K562 (cell line): ENCODE measurements at places on chromosomes 16 and 17.

DNA sequence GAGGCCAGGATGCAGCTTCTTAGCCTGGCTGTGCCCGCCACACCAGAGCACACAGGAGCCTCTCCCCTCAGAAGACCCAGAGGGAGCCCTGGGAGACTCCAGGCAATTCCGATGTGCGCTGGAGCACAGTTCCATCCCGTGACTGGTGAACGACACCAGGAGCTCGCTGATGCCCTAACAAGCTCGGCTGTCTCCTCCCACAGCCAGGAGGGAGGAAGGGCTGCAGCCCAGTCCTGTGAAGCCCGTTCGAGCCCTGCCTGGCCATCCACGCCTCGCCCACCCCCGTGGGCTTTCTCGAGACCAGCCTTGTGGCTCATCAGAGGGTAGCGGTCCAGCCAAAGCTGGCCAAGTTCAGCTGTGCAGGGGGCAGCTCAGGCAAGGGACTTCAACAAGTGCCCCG, 21.8 kb upstream of the RASD1 start:
- H3K27ac ChIP-seq, result no peak overlapping the region
- no peaks in the 10 kb centered on the region for H3K27me3 ChIP-seq
- H3K4me1 ChIP-seq, result no peaks in the 10 kb centered on the region
- no peaks in the 10 kb centered on the region for H3K36me3 ChIP-seq

DNA sequence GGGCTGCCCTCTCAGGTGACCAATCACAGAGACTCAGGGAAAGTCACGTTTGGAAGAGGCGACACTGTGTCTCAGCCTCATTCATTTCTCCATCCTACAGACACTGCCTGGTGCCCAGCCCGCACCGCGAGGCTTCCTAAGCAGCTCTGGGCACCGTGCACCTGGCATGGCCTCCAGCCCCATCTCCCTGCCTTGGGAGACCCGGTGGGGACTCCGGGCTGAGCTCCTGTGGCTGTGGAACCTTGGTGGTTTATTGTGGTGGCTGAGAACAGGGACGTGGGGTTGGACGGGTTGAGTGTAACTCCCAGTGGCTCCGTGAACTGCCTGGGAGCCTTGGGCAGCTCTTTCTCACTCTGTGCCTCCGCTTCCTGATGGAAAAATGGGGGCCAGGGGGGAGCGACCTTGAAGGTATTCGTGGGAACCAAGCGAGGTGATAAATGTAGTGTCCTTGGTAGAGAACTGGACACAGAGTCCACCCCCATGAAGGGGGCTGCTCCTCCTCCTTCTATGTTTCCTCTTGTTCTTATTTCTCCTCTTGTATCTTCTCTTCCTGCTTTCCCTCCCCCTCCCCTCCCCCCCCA, 215.4 kb downstream of the SEC14L1 start:
- no peak overlapping the region for H3K4me3 ChIP-seq
- H3K27ac ChIP-seq, result peak overlapping the region; percentile 48; the same call in 1 of the 3 replicates

- H3K4me3 ChIP-seq, result no peak overlapping the region
- no peaks in the 10 kb centered on the region for H3K4me1 ChIP-seq
- no peaks in the 10 kb centered on the region for H3K27me3 ChIP-seq
- H3K27ac ChIP-seq, result no peak overlapping the region
- no peak for DNase-seq
- no peaks in the 10 kb centered on the region for H3K36me3 ChIP-seq
Measured at GRCh38 chr17:12062249-12062648, 41.6 kb downstream of the MAP2K4 start.

GRCh38 chr17:63452962-63453551, 7.0 kb upstream of the CYB561 start:
- no peak for DNase-seq
- no peak overlapping the region for H3K27ac ChIP-seq
- no peaks in the 10 kb centered on the region for H3K27me3 ChIP-seq
- peaks cover 32% of the 10 kb centered on the region for H3K4me1 ChIP-seq
- no peak overlapping the region for H3K4me3 ChIP-seq

GRCh38 chr16:81593481-81593880, 148.9 kb downstream of the CMIP start:
- H3K4me3 ChIP-seq, result no peak overlapping the region
- no peak overlapping the region for H3K27ac ChIP-seq
- no peak for DNase-seq
- H3K27me3 ChIP-seq, result no peaks in the 10 kb centered on the region
- H3K4me1 ChIP-seq, result no peaks in the 10 kb centered on the region
